Activated CD4-positive, alpha-beta T cell treated with anti-CD3 and anti-CD28 coated beads, Interleukin-2, amount 10 ng/mL, durations not matched to agents 7 days and 5 days (primary cell): ENCODE measurements at places on chromosomes 7 and 10.

- no peak for DNase-seq
These were observed 111.8 kb upstream of the CNTNAP2 start for GRCh38 chr7:146004805-146005204.

DNA sequence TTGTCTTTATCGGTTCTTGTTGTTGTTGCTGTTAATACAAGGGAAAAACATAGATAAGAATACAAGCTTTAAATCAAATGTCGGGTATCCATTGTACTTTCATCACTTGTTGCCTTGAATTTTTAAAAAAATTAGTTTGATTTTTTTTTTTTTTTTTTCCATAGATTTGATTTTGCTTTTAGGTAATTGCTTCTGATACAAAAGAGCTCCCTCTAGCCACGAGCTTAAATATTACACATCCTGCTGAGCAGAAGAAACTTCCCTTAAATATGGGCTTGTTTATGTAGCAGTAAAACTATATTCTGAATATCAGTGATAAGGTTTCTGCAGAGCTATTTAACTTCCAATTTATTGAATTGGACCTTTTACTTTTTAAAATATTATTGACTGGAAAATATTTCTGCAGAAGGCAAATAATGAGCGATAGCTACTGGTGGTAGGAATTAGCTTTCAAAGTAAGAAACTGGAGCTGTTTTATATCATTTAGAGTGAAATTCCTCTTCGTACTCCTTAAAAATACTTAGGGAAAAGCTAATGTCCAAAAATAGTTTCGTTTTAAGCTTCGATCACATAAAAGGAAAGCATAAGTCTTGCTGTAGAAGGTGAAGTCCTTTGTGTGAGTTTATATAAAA is 216.9 kb downstream of the POLR1F start:
- DNase-seq: peak; percentile 18

DNA sequence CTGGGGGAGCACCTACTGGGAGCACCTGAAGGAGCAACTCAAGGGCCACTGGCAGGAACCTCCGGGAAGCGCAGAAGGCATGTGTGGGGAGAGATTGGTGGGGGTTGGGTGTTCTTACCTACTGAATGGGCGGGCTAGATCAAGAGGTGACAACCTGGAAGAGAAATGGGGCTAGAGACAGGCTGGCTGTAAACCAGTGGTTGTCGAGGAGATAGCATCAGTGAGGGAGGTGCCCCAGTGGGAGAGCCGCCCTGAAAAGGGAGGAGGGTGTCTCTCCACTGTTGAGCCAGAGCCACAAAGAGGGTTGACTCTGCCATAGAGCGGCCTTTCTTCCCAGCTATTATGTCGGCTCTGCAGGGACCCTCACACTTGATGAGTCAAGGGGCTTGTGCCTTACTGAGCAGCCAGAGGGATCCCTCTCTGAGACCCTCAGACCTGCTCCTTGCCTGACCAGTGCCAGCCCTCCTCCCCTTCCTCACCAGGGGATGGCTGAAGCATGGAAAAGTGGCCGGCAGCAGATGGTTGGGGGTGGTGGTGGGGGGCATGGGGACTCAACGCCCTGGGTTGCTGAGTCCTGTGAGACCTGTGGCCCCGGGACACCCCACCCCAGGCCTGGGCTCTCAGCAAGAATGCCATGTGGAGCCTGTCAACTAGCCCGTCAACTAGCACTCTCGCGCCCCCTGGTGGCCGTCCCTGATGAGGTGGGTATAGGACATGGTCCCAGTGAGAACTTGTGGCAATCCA is 36.4 kb upstream of the PURB start:
- DNase-seq: peak; percentile 96

DNA sequence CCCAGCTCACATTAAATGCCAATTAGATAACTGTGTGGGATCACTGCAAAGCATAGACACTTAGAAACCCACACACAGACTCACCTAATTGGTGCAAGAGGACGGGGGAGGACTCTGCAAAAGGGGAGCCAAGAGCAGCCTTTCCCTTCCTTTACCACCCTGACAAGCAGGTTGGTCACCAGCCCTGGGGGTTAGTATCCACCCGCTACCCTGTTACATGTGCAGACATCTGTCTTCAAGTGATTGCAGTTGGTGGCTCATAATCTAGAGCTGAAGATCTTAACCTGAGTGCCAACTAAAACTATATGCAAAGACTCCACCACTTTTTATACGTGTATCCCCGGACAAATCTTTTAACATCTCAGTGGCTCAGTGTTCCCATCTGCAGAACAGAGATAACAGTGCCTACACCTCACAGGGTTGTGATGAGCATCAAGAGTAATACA is 56.9 kb downstream of the SORBS1 start:
- no peak for DNase-seq

DNA sequence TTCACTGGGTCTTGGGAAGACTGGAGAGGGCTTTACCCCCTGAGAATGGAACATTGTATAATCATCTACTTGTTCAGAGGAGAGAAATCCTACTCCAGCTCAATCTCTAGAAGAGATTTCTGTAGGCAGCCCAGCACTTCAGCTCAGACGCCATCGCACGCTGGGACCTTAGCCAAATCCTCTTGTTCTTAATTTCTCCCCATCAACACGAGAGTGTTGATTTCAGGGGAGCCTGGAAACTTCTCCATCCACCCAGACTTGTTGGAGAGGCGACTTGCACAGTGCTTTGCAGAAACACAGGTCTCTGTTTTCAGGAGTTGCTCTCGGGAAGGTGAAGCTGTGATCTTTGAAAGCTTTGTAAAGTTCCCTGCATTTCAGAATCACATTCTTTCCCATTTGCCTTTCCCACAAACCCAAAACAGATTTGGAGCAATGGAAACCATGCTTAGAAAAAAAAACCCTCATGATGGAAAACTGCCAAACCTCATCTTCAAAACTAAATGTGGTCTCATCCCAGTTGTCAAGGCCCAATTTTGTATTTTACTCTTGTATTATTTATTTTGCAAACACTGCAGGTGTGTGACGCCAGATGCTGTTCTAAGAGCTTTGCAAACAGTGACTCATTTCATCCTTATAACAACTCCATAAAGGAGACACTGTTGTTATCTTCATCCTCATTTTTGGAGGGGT is 60.9 kb downstream of the CALML3 start:
- no peak for DNase-seq
